Activated naive CD4-positive, alpha-beta T cell treated with anti-CD3 and anti-CD28 coated beads for 36 hours (primary cell): ENCODE measurements at places on chromosomes 7 and 10. TPM values are rescaled to one million over a fixed set of nuclear protein-coding genes. Genes with fewer than 3 reads are reported as not detected.

DNA sequence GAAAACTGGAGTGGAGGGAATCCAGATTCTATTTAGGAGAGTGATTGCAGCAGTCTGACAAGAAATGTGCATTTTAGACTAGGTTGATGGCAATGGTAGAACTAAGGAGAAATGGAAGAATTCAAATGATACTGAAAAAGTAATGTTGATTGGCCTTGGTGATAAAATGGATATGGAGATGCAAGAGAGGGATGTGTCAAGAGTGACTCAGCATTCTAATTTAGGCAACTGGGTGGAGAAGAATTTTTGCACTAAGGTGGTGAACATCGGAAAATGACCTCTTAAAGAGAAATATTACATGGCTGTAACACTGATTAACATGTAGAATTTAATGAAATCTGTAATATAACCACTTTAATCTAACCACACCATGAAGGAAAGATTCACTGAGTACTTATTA, 806.5 kb downstream of the PHTF2 start:
- no peak for DNase-seq

DNA sequence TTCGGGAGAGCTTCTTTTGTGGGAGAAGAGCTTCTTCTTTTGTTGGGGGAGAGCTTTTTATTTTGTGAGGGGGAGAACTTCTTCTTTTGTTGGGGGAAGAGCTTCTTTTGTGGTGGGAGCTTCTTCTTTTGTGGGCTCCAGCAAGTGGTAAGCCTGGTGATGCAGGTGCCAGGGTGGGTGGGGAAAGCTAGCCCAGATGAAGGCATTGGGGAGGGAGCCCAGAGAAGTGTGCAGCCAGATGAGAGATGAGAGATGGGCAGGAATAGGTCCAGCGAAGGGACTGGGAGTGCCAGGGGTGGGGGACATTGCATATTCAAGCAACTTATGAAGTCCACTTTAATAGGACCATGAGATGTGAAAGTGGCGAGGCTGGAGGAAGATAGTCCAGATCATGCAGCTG, 9.7 kb downstream of the ADRA2A start:
- DNase-seq: no peak

Gene SFMBT2
- 21.5 TPM for total RNA-seq

Gene GJD4
- not detected for total RNA-seq

GRCh38 chr7:7596176-7596575, 29.5 kb downstream of the MIOS start:
- no peak for DNase-seq

DNA sequence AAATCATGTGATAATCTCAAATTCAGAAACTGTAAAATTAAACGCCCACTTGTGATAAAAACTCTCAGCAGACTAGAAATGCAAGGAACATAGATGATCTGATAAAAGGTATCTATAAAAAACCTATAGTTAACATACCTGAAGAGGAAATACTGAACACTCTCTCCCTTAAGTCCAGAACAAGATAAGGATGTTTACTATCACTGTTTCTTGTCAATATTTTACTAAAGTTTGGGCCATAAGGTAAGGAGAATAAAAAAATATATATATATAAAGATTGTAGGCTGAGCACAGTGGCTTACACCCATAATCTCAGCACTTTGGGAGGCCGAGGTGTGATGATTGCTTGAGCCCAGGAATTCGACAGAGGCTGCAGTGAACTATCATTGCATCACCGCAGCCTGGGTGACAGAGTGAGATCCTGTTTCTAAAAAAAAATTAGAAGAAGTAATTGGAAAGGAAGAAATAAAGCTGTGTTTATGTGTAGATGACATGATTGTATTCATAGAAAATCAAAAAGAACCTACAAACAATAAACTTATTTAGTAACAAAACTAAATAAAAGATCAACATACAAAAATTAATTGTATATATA, 28.4 kb downstream of the MPLKIP start:
- DNase-seq: no peak

Gene OPALIN
- not detected for total RNA-seq

DNA sequence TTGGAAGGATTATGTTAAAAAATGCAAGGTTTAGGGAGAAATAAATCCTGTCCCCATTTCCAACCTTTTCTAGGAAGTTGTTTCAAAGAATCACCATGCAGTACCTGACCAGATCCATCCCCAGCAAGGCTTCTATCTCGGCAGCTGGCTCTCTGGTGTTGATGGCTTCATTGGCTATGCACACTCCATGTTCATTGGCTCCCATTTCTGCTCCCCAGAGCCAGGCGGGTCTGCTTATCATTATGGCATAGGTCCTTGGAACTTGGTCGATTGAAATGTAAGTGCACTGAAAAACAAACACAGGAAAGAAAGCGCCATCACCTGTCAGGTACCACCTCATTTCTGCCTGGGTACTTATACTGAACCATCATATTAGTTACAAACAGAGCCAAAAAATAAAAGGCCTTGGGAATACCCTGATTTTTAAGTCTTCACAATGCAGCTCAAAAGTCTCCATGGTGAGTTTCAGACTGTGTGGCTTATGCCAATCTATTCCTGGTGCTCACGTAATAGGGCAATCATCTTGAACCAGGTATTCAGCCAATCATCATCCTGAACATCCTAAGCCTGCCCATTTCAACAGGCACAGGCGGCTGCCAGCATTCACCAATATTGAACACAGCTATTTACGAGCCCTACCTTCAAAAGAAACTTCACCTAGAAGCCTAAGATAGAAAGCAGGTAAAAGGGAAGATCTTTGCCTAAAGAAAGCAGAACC, 34.4 kb downstream of the SCRN1 start:
- no peak for DNase-seq

DNA sequence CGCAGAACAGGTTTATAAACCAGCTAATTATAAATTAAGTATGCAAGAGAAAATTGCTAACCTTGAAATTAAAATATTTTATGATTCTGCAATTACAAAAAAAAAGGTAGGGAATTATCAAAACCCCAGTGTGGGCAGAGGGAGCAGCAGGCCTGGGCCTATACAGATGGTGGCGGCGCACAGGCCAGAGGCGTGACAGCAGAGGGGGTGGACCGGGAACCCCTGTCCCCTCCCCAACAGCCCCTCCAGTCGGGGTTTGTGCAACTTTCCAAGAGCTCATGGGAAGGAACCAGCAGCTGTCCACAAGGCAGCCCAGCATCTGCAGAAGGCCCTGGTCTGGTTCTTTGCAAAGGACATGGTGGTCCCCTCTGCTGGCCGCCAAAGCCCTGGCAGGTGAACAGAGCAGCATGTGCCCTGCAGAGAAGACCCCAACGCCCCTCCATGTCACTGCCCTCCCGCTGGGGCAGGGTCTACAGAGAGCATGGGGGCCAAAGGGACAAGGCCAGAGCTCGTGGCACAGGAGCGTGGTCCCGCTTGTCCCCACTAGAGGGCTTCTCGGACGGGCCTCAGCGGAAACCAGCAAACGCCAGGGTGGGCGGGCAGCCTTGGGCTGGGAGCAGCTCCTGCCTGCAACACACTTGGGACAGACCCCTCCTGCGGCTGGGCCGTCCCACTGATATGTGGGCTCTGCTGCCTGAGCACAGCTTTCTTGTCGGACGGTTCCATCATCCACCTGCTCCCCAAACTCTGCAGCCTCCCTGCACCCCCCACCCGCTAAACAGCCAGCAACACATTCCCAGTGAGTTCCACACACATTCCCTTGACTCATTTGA, 75.1 kb downstream of the EBF3 start:
- peak; percentile 49 for DNase-seq

DNA sequence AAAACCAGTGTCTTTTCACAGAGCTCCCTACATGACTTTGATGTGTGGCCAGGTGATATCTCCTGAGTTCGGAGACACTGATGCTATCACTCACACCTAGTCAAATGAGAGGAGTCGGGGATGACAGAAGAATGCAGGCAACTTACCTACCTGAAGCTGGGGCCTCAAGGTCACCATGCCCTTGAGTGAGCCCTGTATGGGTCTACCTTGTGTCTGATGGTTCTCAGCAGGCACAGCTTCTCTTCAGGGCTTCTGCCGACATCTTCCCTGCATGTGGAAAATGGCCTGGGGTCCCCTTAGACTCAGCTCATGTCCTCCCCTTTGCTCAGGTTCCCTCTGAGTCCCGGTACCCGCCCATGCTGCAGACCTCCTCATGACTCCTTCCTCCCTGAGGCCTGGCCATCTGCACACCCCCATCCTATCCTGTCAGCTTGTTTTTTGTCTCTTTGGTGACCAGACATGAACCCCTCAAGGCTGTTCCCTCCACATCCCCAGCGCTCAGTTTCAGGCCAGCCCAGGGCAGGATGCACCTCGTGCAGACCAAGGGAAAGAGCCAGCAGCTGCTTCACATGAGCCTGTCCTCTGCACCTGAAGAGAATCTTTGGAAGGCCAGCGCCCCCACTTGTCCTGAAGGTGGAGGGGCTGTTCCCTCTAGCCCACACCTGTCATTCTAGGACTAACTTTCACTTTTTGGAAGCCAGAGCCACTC, 74.6 kb upstream of the GDF10 start:
- DNase-seq: no peak

DNA sequence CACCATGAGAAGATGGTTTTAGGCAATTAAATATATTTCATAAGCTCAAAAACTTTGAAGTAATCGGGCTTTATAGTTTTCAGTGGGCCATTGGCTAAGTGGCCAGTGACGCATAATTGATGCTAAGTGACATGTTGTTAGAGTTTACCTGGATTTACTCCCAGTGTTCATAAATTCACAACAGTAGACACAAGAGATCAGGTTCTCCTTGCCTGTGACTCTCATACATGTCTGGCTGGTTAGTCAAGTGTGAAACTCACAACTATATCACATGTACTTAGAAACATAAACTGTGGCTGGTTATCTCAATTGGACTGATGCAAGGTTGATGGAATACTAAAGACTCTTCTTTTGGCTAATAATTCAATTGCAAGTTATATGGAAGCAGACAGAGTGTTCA, 26.2 kb downstream of the ASB15 start:
- no peak for DNase-seq

DNA sequence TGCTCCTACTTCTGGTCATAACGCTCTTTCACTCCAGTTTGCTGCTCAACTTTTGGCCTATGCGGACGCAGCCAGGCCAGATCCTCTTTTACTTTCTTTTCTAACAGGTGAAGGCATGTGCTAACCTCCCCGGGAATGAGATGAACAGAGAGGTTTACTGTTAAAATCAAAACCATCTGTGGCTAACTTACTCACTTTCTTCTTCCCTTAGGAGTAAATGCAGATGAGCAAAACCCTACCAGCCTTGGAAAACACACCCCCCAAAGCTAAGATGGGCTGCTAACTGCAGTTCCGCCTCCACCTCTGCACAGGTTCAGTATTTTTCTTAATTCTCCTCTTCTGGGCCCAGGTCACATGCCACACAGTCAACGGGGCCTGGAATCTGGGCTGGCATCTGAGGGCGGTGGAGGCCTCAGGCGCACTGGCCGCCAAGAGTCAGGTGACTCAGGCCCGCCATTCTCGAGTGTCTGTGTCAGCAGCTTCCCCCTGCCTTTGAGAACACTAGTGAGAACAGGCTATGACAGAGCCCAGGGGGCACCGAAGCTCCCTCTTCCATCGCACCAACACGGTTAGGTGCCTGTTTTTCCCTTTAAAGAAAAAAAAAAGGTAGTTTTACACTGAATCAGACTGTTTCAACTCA, 11.1 kb downstream of the FAM53B start:
- peak; percentile 82 for DNase-seq

DNA sequence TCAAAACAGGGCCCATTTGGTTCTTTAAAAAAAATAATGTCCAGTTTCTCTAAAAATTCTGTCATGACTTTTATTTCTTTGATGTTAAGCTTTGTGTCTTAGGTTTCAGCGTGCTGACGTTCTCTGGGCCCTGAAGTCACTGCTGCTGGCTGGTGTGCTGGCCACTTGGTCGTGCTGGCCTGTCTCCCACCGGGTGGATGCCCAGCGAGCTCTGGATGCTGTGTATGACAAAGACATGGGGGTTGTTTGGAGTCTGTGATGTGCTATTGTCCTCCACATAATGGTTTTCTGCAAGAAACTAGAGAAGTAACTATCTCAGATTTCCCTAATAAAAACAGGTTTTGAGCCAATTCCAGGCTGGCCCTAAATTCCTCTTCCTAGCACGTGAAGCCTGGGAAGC, 9.5 kb upstream of the IDI2 start:
- DNase-seq: no peak

- DNase-seq: no peak
Observed at GRCh38 chr7:151094675-151095074, 8.4 kb downstream of the AGAP3 start.

DNA sequence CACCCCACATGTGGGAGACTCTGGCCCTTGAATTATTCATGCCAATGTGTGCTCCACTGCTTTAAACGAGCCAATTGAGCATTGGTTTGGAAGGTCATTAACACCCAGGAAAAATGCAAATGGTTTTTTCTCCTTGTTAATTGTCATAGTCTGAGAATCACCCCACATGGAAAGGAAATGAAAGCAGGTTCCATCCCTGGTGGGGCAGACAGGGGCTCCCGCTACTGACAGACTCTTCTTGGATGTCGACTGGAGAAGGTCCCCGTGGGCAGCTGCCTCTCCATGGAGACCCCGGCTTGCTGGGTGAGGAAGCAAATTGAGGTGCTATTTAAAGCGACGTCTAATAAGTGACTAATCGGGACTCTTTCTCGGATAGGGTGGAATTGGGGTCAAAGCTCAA, 32.0 kb upstream of the EN2 start:
- DNase-seq: no peak

- DNase-seq: no peak
Observed at GRCh38 chr10:109239371-109239770, 683.9 kb downstream of the XPNPEP1 start.

DNA sequence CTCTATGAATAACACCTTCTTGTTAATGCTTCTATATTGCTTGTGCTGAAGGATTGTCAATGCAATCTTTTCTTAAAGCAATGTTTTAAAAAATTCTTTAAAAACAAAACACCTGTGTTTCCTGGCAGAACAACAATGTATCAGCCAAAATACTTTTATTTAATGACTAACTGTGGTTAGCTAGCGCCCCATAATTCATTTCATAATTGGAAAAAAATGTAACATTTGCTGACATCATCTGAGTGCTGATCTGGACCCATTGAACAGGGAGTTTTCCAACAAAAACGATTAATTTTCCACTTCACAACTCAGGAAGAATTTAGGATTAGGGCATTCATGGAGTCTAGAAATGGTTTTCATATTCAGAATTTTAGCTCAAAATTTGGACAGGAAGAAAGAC, 137.6 kb upstream of the CDK6 start:
- DNase-seq: no peak

GRCh38 chr7:20543500-20543899, 72.0 kb upstream of the ABCB5 start:
- DNase-seq: no peak

DNA sequence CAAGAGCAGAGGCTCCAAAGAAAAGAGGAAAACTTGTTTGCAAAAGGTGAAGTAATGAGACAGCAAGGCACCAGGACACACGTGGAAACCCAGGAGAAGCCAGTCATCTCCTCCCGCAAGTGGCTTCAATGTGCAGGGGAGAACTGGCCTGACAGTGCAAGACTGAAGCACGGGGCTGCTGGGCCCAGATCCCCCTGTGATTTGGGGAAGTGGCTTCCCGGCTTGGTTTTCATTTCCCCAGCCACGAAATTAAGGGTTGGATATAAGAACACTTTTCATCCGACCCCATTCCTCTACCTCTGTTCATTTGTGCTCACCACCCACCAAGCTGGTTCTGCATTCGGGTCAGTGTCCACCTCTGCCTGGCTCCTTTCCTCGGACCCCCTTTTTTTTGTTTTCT, 306.4 kb downstream of the FGFR2 start:
- no peak for DNase-seq

- DNase-seq: no peak
Observed at GRCh38 chr7:70771451-70771850, 360.5 kb upstream of the GALNT17 start.
